ENCODE measurements at places on chromosomes 6 and 20.

DNA sequence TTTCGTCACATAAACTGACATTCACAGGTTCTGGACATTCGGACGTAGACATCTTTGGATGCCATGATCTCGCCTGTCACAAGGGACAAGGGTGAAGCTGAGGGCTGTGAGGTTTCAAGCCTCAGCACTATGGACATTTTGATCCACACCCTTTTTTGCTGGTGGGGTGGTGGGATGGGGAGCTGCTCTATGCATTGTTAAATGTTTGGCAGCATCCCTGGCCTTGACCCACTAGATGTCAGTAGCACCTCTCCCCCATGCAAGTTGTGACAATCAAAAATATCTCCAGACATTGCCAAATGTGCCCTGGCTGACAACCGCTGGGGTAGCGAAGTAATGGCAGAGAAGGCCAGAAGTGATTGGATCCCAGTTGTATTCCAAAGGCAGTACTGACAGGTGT is 229.4 kb downstream of the TSHZ2 start:
- DNase-seq, result no peak

DNA sequence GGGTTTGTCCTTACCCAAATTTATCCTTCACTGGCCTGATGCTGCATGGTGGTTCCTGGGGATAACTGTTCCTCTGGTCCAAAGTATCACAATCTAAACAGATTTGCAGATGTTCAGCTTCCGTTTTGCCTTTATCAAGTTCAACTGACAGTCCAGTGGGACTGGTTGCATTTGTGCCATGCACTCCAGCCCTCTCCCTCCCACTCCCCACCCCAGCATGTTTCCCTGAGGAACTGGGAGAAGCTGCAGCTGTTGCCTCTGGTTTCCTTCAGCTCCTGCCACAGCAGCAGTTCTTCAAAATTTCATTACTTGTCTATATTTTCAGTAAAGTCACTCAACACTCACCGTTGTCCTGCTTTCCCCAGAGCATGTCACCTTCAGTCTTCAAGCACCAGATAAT is 39.5 kb upstream of the KIF16B start:
- DNase-seq, result no peak

- DNase-seq, result no peak
Observed at GRCh38 chr6:39298061-39298460, 16.2 kb downstream of the KCNK17 start.

- DNase-seq, result no peak
Observed at GRCh38 chr20:31698803-31699718, 23.6 kb downstream of the BCL2L1 start.

DNA sequence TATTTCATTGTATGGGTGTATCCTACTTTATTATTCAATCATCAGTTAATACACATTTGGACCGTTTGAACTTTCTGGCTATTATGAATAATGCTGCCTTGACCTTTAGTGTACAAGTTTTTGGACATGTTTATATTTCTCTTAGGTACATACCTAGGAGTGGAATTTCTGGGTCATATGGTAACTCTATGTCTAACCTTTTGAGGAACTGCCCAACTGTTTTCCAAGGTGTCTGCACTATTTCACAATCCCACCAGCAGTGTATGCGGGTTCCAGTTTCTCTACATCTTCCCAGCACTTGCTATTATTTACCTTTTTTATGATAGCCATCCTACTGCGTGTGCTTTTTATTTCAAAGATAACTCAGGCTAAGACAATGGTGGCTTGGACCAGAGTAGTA is 14.3 kb upstream of the SLC13A3 start:
- no peak for DNase-seq

DNA sequence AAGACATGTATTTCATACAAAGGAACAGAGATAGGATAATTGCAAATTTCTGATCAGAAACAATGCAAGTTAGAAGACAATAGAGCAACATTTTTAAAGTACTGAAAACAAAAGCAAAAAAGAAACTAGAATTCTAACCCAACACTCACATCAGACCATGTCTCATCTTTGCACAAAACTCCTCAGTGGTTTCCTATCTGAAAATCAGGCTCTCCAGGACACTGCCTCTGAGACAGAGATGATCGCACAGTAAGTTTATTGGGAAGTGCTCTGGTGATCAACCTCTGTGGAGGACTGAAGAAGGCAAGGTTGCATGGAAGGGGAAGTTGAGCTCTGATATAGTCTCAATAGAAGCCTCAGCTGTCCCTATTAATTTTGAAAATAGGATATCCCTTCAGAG is 2.3 kb upstream of the TTBK1 start:
- DNase-seq, result no peak

GRCh38 chr20:45320948-45321595 is 13.0 kb upstream of the MATN4 start:
- no peak for DNase-seq

DNA sequence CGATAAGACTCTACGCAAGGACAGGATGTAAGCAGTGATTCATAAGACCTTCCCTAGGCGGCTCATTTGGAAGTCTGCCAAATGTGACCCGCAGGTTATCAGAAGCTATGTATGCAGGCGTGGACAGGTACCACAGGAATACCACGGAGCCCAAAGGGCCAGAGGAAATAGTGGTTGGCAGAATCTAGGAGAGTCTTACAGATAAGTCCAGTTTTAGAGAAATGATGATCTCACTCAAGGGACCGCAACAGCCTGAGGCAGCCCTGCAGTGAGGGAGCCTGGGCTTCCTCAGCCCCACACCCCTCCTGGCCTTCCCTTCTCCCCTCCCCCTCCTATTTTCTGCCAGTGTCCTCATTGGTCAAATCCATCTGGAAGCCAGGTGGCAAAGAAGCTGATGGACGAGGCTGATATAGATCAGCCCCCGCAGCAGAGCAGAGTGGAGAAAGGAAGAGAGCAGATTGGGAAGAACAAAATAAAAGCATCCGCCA is 110.6 kb downstream of the FNDC1 start:
- no peak for DNase-seq

- no peak for DNase-seq
Observed at GRCh38 chr6:13544454-13545186, 29.8 kb upstream of the SIRT5 start.

GRCh38 chr20:8744228-8744844 is 324.6 kb upstream of the PLCB4 start:
- no peak for DNase-seq

DNA sequence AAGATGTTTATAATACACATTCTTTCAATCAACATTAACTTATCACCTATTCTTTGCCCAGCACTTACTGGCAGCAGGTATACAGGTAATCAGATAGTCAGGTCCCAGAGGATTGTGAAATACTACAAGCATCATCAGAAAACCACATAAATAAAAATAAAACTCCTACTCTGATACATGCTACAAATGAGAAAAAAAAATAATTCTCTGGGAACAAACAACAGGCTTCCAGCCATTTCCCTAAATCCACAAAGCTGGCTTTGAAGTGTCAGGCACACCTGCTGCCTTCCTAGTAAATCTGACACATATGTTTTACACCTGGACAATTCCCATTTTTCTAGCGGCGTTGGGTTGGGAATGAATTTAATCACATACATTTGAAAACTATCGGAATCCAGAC is 384.5 kb upstream of the CDH4 start:
- no peak for DNase-seq

GRCh38 chr6:119090256-119090655 is 11.8 kb upstream of the FAM184A start:
- no peak for DNase-seq

DNA sequence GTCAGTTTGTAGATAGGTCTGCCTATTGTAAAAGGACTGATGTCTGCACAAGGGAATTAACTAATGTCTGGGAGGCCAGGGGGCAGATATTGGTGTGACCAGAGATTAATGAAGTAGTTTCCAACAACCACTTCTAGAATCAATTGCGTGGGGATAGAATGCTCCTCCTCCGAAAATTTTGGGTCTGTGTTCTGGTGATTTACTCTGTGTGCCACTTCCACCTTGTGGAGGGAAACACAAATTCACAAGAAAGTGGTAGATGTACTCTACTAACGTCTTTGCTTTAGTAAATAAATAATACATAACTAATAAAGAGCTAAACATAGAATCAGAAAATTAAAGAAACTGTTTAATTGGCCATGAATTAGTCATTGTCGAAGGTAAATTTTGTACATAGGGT is 25.5 kb downstream of the TMEM14A start:
- DNase-seq, result no peak

GRCh38 chr6:42279966-42280629 is 62.4 kb upstream of the MRPS10 start:
- no peak for DNase-seq

DNA sequence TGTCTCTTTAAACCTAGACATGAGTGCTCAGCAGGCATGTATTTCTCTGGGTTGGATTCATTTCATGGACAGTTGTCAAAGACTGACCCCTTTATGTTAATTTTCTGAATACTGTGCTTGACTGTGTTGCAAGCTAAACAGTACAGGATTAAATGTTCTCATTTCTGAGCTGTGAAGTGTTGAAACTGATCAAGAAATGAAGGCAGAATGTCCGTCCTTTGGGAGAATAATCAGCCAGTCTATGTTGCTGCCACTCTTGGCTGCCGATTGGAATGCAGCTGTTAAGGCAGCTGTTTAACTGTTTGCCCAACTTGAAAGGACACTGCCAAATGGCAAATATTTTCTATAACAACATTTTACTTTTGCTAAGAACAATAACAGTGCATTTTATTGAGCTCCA is 87.3 kb downstream of the CEP57L1 start:
- no peak for DNase-seq

GRCh38 chr20:56815796-56816195 is 186.7 kb downstream of the TFAP2C start:
- DNase-seq, result no peak

- no peak for DNase-seq
Observed at GRCh38 chr6:168157272-168158212, 78.5 kb upstream of the FRMD1 start.

- no peak for DNase-seq
Observed at GRCh38 chr6:1363729-1364572, 25.4 kb upstream of the FOXF2 start.

DNA sequence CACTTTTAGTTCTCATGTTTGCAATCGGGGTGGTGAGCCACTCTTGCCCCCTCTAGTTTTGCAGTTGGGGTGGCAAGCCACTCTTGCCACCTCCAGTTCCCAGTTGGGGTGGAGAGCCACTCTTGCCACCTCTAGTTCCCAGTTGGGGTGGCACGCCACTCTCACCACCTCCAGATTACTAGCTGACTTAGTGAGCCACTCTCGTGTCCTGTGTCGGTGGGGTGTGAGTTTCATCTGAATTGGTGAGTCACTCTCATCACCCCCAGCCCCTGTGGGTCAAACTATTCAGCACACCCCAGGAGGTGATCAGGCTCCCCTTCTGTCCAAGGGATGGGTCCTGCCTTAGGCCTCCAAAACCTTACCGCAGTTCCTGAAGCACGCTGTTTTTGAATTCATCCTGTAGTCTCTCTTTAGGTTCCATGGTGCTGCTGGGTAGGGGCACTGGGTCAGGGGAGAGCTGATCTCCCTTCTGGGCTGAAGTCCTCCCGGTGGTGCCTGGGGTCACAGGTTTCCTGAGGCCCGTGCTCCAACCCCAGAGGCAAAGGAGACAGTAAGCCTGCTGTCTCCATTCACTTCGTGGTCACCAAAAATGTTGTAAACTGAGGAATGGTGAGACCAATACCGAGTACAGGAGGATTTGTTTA is 224.2 kb upstream of the SYNCRIP start:
- DNase-seq, result no peak

DNA sequence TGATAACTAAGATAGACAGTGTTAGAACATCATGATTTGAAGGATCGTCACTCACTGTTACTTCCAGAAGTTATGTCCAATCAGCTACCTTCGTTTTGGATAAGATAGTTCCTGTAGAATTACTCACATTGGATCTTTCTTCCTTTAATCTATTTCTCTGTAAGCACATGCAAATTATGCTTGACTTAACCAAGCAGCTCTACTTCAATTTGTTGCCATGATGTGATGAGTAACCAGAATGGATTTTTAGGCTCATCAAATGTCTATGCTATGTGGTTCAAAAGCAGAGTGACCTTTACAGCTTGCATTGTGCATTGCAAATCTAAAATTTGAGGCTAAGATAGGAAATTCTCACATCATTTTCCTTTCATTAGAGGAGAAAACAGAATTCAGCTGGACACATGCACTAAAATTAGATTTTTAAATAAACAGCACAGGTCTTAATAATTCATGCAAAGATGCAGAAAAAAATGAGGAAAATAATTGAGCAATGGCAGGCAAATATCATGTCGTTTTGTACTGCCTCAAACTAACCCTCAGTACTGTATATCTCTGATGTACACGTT is 76.7 kb upstream of the ZFP64 start:
- no peak for DNase-seq

DNA sequence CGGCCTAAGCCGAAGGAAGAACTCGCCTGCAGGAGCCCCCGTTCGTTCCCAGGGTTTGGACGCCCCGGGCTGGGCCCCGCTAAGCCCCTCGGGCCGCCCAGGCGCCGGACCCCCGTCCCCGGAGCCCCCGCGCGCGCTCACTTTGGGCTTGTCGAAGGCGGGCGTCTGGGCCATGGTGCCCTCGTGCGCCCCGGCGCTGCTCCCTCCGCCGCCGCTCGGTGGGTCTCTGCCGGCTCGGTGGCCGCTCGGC is 140 bp downstream of the ADA start:
- DNase-seq, result no peak

DNA sequence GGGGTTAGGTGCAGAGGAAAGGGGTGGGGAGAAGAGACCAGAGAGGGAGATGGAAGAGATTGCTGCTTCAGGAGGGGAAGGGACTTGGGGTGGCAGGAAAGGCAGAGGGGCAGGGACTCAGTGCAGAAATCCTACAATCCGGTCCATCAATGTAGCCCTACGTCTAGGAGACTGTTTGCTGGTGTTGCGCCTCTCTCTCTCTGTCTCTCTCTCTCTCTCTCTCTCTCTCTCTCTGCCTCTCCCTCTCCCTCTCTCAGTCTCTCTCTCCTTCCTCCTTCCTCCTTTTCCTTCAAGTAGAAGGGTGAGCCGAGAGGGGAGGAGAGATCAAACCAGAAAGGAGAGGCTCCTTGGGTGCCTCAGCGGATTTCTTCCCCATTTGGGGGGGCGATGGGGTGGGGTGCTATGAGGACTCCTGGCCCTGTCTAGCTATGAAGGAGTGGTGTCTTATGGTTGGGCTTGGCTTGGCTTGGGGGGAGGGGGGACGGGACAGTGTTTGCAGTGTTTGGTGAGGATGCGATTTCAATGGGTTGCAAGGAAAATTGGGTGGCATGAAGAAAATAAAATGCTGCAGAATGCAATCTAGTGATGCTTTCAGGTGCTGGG is 181.2 kb downstream of the TBXT start:
- no peak for DNase-seq

GRCh38 chr6:72930556-72931132 is 294.7 kb downstream of the KHDC1L start:
- DNase-seq, result no peak

- DNase-seq, result no peak
Observed at GRCh38 chr6:41836022-41836659, 48.6 kb downstream of the TOMM6 start.

All from activated CD4-positive, alpha-beta T cell treated with anti-CD3 and anti-CD28 coated beads, Interleukin-2, amount 50 U/mL, for 4 hours (primary cell).